ENCODE measurements at places on chromosomes 3 and 15.
A peak's percentile ranks its signal among the peaks of the same experiment; 100 is the strongest.

GRCh38 chr15:61943992-61944391 is 116.3 kb downstream of the VPS13C start:
- H3K36me3 ChIP-seq: peaks cover 35% of the 10 kb centered on the region
- no peak for DNase-seq
- H3K4me1 ChIP-seq: no peaks in the 10 kb centered on the region

- H3K4me3 ChIP-seq: no peak overlapping the region
- peaks cover 2% of the 10 kb centered on the region for H3K27me3 ChIP-seq
- no peak overlapping the region for H3K27ac ChIP-seq
- H3K4me1 ChIP-seq: peaks cover 52% of the 10 kb centered on the region
- DNase-seq: no peak
Measured at GRCh38 chr15:63902671-63903035, 68.9 kb upstream of the HERC1 start.

DNA sequence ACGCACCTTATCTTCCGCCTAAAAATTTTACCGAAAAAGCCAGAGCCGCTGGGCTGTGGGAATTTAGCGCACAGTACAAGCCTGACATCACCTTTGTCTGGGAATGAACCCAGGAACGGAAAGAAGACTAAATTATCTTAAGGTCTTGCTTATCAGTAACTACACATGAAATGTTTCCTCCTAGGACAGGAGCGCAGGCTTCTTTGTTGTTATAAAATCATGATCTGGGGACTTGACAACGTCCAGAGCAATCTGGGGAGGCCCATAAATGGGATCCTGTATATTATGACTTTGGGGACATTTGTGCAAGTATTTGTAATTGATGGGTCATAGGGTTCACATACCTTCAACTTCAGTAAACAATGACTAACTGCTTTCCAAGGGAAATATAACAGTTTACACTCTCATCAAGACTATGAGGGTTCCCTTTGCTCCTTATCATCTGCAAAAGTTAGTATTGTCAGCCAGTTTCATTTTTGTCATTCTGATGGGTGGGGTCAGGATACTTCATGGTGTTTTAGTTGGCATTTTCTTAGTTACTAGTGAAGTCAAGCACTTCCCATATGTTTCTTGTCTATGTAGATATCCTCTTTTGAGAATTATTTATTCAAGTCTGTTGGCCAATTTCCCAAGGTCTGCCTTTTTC is 213.9 kb upstream of the PFN2 start:
- no peak for DNase-seq
- no peak overlapping the region for H3K27ac ChIP-seq
- H3K36me3 ChIP-seq: no peaks in the 10 kb centered on the region
- no peaks in the 10 kb centered on the region for H3K4me1 ChIP-seq
- H3K4me3 ChIP-seq: no peak overlapping the region
- peaks cover 9% of the 10 kb centered on the region for H3K27me3 ChIP-seq

GRCh38 chr3:183911763-183912506 is 27.3 kb upstream of the PARL start:
- H3K27ac ChIP-seq: no peak overlapping the region
- no peak overlapping the region for H3K4me3 ChIP-seq
- H3K4me1 ChIP-seq: no peaks in the 10 kb centered on the region
- DNase-seq: no peak
- H3K27me3 ChIP-seq: peaks cover 5% of the 10 kb centered on the region
- H3K36me3 ChIP-seq: no peaks in the 10 kb centered on the region

GRCh38 chr3:139084176-139084575 is 39.5 kb upstream of the PRR23C start:
- H3K4me3 ChIP-seq: no peak overlapping the region
- no peak overlapping the region for H3K27ac ChIP-seq
- H3K4me1 ChIP-seq: no peaks in the 10 kb centered on the region
- no peaks in the 10 kb centered on the region for H3K36me3 ChIP-seq
- DNase-seq: no peak

DNA sequence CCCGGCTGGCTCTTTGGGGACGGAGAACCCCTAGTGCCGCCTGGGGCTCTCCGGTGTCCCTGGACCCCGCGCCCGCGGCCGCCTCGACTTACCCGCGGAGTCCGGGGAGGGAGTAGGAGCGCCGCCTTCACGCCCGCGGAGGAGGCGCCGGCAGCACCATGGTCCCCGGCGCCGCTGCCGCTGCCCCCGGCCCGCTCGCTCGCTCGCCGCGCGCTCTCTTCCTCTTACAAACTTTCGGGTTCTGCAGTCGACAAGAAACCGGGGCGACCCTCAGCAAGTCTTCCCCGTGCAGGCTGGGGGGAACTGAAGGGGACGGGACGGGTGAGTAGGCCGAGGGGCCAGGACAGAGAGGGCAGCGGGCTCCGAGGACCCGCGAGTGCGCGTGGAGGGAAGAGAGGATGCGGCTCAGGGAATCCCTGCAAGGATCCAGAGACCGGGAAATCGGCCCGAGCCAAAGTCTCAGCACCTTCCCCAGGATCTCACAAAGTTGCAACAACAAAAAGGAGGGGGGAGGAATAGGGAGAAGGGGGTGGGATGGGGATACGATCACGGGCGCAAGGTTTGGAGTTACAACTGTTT is 2.0 kb downstream of the FOXP1 start:
- H3K27ac ChIP-seq: peak overlapping the region; percentile 90
- no peaks in the 10 kb centered on the region for H3K36me3 ChIP-seq
- DNase-seq: no peak
- H3K4me1 ChIP-seq: peaks cover 46% of the 10 kb centered on the region
- peak overlapping the region; percentile 89 for H3K4me3 ChIP-seq

- no peaks in the 10 kb centered on the region for H3K36me3 ChIP-seq
- peaks cover 5% of the 10 kb centered on the region for H3K4me1 ChIP-seq
- DNase-seq: no peak
- no peak overlapping the region for H3K27ac ChIP-seq
Measured at GRCh38 chr3:12328837-12329462, 40.1 kb downstream of the PPARG start.

DNA sequence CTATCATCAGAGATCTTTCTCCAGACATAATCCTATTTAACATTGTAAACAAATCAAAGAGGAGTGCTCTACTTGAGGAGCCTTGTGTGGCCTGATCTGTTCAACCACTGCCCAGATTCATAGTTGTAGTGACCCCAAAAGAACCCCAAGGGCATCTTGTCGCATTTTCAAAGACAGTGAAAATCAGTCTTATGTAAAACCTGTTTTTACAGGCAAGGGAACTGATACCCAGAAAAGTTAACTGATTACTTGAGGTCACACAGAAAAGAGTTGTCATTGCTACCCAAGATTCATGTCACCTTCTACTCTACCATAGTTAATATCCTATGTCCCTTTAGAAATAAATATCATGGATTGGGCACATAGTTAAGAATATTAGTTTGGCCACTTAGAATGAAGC is 40.5 kb upstream of the ARPP21 start:
- H3K4me1 ChIP-seq: no peaks in the 10 kb centered on the region
- H3K36me3 ChIP-seq: no peaks in the 10 kb centered on the region
- DNase-seq: no peak
- H3K4me3 ChIP-seq: no peak overlapping the region

- DNase-seq: no peak
- peaks cover 33% of the 10 kb centered on the region for H3K36me3 ChIP-seq
- no peaks in the 10 kb centered on the region for H3K27me3 ChIP-seq
- peak overlapping the region; percentile 34 for H3K4me3 ChIP-seq
Measured at GRCh38 chr3:18716821-18717220, 291.7 kb upstream of the SATB1 start.

- H3K36me3 ChIP-seq: no peaks in the 10 kb centered on the region
- no peak overlapping the region for H3K4me3 ChIP-seq
- H3K27ac ChIP-seq: no peak overlapping the region
- no peaks in the 10 kb centered on the region for H3K4me1 ChIP-seq
Measured at GRCh38 chr3:184066211-184066610, 13.4 kb downstream of the HTR3C start.

DNA sequence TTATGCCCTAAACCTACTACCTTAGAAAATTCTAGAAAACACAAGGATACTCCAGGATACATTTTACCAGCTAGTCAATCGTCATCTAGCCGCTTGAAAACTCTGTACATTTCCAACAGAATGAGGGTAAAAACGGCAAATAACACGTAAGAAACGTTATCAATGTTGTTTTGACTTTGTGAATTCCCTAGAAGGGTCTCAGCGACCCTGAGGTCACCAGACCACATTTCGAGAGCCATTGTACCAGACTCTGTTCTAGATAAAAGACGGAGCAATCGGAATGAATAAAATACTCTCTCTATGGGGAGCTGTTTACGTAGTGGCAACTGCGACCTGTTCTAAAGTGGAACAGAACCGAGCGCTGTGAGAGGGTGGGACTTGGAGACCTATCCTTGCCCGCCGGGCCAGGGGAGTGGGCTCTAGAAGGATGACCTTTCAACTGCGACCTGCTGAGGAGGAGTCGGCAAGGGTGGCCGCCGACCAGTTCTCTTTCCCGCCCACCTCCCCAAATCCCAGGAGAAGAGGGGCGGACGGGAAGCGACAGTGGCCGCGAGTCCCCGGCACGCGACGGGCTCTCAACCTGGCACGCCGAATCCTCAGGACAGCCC is 778 bp upstream of the AP4E1 start:
- DNase-seq: peak; percentile 35
- H3K27ac ChIP-seq: peak overlapping the region; percentile 98
- peaks cover 9% of the 10 kb centered on the region for H3K36me3 ChIP-seq
- H3K4me1 ChIP-seq: peaks cover 11% of the 10 kb centered on the region

GRCh38 chr3:186181901-186182300 is 73.0 kb upstream of the ETV5 start:
- peaks cover 48% of the 10 kb centered on the region for H3K4me1 ChIP-seq
- H3K4me3 ChIP-seq: no peak overlapping the region

GRCh38 chr15:25733856-25734679 is 129.1 kb downstream of the ATP10A start:
- H3K27ac ChIP-seq: no peak overlapping the region
- H3K4me1 ChIP-seq: peaks cover 4% of the 10 kb centered on the region
- H3K27me3 ChIP-seq: no peaks in the 10 kb centered on the region
- H3K4me3 ChIP-seq: no peak overlapping the region
- H3K36me3 ChIP-seq: peaks cover 9% of the 10 kb centered on the region

DNA sequence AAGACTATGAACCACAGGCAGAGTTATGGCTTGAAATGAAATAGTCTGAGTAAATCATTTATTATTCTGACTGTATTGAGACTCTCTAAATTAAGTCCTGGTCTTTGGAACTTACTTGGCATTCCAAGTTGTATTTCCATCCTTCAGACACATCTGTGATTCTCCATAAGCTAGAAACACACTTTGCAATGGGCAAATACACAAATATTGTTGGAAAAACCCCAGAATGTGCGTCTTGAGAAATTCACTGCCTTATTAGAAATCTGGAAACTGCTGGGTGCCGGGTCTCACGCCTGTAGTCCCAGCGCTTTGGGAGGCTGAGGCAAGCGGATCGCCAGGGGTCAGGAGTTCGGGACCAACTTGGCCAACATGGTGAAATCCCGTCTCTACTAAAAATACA is 87.8 kb downstream of the WWTR1 start:
- no peak overlapping the region for H3K4me3 ChIP-seq
- no peak overlapping the region for H3K27ac ChIP-seq
- peaks cover 6% of the 10 kb centered on the region for H3K27me3 ChIP-seq
- no peak for DNase-seq
- H3K4me1 ChIP-seq: peaks cover 18% of the 10 kb centered on the region

- no peak for DNase-seq
- H3K4me3 ChIP-seq: no peak overlapping the region
- H3K27ac ChIP-seq: no peak overlapping the region
- no peaks in the 10 kb centered on the region for H3K4me1 ChIP-seq
- H3K27me3 ChIP-seq: no peaks in the 10 kb centered on the region
- no peaks in the 10 kb centered on the region for H3K36me3 ChIP-seq
Measured at GRCh38 chr3:162034368-162034767, 537.8 kb downstream of the OTOL1 start.

DNA sequence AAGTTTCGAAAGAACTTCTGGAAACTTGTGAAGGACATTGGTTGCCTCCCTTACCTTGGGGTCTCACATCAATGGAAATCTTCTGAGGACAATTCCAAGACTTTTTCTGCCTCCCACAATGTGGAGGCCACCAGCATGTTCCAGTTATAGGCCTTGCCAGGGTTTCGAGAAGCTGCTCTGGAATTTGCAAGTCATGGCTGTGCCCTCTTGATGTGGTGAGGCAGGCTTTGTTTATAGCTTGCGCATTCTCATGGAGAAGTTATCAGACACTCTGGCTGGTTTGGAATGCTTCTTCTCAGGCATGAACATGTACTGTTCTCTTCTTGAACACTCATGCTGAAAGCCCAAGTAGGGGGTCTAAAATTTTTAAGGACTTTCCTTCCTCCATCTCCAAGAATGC is 4.1 kb downstream of the CXCR6 start:
- H3K36me3 ChIP-seq: peaks cover 67% of the 10 kb centered on the region
- DNase-seq: no peak
- no peak overlapping the region for H3K4me3 ChIP-seq
- H3K4me1 ChIP-seq: peaks cover 98% of the 10 kb centered on the region

- peaks cover 15% of the 10 kb centered on the region for H3K27me3 ChIP-seq
- no peak for DNase-seq
- H3K4me1 ChIP-seq: no peaks in the 10 kb centered on the region
Measured at GRCh38 chr15:73716417-73716816, 32.2 kb downstream of the CD276 start.

- no peaks in the 10 kb centered on the region for H3K36me3 ChIP-seq
- H3K27me3 ChIP-seq: peaks cover 4% of the 10 kb centered on the region
- H3K27ac ChIP-seq: no peak overlapping the region
- H3K4me3 ChIP-seq: no peak overlapping the region
- no peak for DNase-seq
Measured at GRCh38 chr15:71295603-71296314, 180.5 kb downstream of the THSD4 start.

- H3K4me3 ChIP-seq: peak overlapping the region; percentile 92
- H3K36me3 ChIP-seq: peaks cover 4% of the 10 kb centered on the region
- H3K27me3 ChIP-seq: peaks cover 10% of the 10 kb centered on the region
- peak overlapping the region; percentile 48 for H3K27ac ChIP-seq
- peak; percentile 16 for DNase-seq
Measured at GRCh38 chr3:143119974-143120715, 574 bp downstream of the CHST2 start.

DNA sequence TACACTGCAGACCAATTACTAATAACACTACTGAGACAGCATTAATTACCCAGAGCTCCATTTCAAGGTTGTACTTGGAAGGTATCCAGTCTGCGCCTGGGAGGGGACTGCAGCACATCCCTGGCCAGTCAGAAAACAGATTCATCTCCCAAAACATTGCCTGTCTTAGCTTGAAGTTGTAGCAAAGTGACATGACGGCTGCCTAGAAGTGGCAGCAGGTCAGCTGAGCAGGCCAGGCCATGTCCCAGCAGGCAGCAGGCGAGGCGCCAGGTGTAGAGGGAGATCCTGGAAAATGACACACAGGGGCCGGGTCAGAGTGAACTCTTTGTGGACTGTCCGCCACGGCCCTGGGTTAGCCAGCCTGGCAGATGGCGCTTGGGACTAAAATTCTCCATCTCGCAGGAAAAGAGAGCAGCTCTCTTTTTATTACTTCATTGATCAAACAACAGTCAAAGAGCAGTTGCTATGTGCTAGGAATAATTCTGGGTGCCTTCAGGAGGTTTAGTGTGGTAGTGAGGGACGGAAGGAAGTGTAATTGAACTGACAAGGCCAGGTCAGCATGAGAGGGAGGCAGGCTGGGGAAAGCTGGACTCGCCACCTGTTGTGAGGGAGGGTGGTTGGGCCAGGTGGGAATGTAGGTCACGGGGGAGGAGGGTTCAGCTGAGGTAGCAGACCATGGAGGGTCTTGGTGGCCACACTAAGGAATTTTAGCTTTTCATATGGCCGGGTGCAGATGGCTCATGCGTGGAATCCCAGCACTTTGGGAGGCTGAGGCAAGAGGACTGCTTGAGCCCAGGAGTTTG is 1.3 kb upstream of the MAP6D1 start:
- H3K4me1 ChIP-seq: peaks cover 9% of the 10 kb centered on the region
- H3K27me3 ChIP-seq: peaks cover 8% of the 10 kb centered on the region
- H3K27ac ChIP-seq: peak overlapping the region; percentile 8
- H3K36me3 ChIP-seq: peaks cover 11% of the 10 kb centered on the region
- DNase-seq: no peak

- H3K27me3 ChIP-seq: no peaks in the 10 kb centered on the region
- no peak overlapping the region for H3K27ac ChIP-seq
- peaks cover 39% of the 10 kb centered on the region for H3K36me3 ChIP-seq
- DNase-seq: no peak
Measured at GRCh38 chr15:45690581-45691260, 55.9 kb downstream of the SQOR start.

Measured in activated T-helper 1 cell treated with anti-CD3 and anti-CD28 coated beads, Interleukin-12 subunit alpha, Interleukin-12 subunit beta, Interleukin-2, Interleukin-4 antibody, amounts not matched to agents 30 ng/mL and 10 ng/mL and 1 ng/mL, durations not matched to agents 14 hours and 24 hours and 36 hours (primary cell).